ENCODE measurements at places on chromosomes 3 and 15. TPM values are rescaled to one million over a fixed set of nuclear protein-coding genes. Genes with fewer than 3 reads are reported as not detected.

Gene EHHADH
- total RNA-seq, result 2.2 TPM

Gene HRH1
- total RNA-seq, result 9.7 TPM

Gene CACNA1D
- total RNA-seq, result 1.2 TPM

Gene ZMYND10
- total RNA-seq, result 1.3 TPM

Gene ANKRD28
- total RNA-seq, result 42.9 TPM

Gene C3orf49
- not detected for total RNA-seq

Gene TIPIN
- 26.1 TPM for total RNA-seq

Gene SMCO1
- not detected for total RNA-seq

Gene ACTRT3
- 2.8 TPM for total RNA-seq

Gene MASP1
- not detected for total RNA-seq

Gene CAPN3
- not detected for total RNA-seq

Gene MOBP
- not detected for total RNA-seq

Gene HGD
- 17.6 TPM for total RNA-seq

Gene CORO2B
- total RNA-seq, result 3.7 TPM

Gene EXD1
- total RNA-seq, result not detected
